ENCODE measurements at places on chromosomes 6 and 20.

- no peak for DNase-seq
Observed at GRCh38 chr6:1758076-1758679, 148.5 kb downstream of the FOXC1 start.

DNA sequence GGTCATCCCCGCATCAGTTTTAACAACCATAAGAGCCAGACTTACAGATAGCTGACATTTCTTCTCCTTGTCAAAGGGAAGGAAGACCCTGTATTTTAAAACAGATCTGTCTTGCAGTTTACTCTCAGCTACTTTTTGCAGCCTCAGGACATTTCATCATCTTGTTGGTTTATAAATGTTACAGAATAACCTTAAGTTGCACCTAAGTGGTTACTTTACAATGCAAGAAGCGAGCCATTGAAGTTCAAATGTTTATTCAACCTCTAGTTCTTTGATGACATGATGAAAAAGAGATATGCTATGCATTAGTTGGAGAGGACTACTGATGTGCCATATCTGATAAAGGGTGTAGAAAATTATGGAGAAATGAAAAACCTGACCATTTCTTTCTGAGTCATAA, 187.9 kb upstream of the COL21A1 start:
- DNase-seq = no peak

GRCh38 chr20:3093861-3094361, 9.4 kb upstream of the AVP start:
- no peak for DNase-seq

DNA sequence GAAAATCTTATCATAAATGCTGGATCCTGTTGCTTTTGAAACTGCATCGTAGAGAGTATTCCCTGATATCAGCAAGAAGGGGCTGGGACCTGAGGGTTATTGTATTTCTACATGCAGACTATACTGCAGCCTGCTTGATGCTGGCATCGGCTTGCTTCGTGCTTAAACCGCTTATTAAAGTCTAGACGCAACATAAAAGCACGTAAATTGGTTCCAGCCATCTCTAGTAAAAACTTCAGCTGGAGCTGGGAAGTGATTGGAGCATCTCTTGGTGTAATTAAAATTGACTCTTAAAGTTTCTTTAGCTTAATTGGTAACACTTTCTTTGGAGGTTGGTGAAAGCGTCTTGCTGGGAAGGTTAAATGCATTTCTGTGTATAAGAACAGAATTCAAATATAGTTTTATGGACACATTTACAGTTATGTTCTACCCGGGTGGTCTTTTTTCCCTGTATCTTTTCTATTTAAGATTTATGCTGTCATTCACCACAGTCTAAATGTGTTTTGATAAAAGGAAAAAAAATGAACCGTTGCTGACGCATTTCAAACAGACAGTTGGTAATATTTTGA, 139.0 kb upstream of the JAG1 start:
- no peak for DNase-seq

GRCh38 chr6:13472099-13472498, 15.3 kb downstream of the GFOD1 start:
- DNase-seq = no peak

GRCh38 chr6:136947037-136947436, 24.9 kb downstream of the SLC35D3 start:
- DNase-seq = no peak

GRCh38 chr6:17872908-17873307, 114.5 kb downstream of the KIF13A start:
- DNase-seq = no peak

GRCh38 chr6:12286373-12287110, 3.6 kb upstream of the EDN1 start:
- DNase-seq = no peak

GRCh38 chr6:107323133-107323785, 136.1 kb downstream of the PDSS2 start:
- no peak for DNase-seq

GRCh38 chr6:21953831-21954801, 342.7 kb downstream of the PRL start:
- DNase-seq = no peak

DNA sequence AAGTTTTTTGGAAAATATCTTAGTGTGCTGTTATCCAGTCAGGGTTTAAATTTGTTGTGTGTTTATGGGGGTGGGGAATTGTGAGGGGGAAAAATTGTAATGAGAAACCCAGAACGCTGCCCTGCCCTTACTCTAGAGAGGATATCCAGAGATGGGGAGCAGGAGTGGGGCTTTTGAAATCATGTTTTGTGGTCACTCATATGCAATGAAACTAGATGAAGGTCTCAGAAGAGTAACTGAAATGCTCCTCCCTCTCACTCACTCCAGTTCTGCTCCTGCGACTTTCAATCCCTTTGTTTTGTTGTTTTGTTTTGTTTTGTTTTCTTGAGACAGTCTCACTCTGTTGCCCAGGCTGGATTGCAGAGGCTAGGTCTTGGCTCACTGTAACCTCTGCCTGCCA, 100.0 kb downstream of the CRYBG1 start:
- no peak for DNase-seq

- DNase-seq = no peak
Observed at GRCh38 chr20:5390720-5391119, 74.0 kb upstream of the PROKR2 start.

DNA sequence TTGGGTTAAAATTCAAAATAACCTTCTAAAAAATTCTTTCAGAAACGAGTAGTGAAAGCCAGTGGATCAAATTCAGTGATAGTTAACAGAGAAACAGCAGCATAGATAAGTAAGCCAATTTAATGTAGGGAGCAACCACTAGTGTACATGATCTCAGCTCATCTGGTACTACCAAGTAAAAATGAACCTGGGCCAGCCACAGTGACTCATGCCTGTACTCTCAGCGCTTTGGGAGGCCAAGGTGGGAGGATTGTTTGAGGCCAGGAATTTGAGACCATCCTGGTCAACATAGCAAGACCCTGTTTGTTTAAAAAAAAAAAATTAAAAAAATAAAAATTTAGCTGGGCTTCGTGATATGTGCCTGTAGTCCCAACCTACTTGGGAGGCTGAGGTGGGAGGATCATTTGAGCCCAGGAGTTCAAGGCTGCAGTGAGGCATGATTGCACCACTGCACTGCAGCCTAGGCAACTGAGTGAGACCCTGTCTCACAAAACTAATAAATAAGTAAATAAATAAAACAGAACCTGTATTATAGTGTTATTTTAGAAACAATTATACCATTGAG, 32.4 kb downstream of the CBFA2T2 start:
- DNase-seq = no peak

- no peak for DNase-seq
Observed at GRCh38 chr6:679282-679681, 13.7 kb downstream of the EXOC2 start.

- DNase-seq = no peak
Observed at GRCh38 chr20:3606021-3606420, 57.2 kb downstream of the GFRA4 start.

DNA sequence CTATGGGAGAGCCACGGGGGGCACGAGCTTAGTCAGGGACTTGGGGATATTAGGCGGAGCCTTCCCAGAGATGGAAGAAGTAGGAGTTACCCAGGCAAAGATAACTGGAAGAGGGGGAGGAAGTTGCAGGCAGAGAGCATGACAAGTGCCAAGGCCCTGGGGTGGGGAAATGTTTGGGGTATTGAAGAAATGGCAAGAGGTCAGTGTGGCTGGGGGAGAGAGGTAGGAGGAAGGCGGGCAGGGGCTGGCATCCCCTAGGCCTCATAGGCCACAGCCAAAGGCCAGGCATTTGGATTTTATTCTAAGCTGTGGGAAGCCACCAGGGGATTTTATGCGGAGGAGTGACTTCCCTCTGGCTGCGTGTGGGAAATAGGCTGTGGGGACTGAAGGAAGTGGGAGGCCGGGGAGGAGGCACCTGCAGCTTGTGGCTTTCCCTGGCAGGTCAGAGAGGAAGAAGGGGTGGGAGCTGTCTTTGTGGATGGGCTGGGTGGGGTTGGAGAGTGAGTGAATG, 22.7 kb downstream of the SNAI1 start:
- DNase-seq = no peak

DNA sequence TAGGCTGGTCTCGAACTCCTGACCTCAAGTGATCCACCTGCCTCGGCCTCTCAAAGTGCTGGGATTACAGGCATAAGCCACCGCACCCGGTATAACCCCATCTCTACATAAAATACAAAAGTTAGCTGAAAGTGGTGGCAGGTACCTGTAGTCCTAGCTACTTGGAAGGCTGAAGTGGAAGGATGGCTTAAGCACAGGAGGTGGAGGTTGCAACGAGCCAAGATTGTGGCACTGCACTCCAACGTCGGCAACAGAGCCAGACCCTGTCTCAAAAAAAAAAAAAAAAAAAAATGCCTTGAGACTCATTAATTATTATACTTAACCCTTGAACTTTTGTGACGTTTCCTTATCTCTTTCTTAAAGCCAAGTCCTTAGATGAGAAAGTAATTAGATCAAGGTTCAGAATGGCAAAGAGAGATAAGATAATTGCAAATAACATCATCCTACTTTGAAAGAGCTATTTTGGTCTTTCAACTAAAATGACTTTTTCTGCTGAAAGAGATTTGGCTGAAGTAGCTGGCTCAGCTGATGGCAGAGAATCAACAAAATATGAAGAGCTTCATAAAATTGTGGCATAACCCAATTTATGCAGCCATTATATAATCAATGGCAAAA, 4.7 kb upstream of the SHLD1 start:
- no peak for DNase-seq

DNA sequence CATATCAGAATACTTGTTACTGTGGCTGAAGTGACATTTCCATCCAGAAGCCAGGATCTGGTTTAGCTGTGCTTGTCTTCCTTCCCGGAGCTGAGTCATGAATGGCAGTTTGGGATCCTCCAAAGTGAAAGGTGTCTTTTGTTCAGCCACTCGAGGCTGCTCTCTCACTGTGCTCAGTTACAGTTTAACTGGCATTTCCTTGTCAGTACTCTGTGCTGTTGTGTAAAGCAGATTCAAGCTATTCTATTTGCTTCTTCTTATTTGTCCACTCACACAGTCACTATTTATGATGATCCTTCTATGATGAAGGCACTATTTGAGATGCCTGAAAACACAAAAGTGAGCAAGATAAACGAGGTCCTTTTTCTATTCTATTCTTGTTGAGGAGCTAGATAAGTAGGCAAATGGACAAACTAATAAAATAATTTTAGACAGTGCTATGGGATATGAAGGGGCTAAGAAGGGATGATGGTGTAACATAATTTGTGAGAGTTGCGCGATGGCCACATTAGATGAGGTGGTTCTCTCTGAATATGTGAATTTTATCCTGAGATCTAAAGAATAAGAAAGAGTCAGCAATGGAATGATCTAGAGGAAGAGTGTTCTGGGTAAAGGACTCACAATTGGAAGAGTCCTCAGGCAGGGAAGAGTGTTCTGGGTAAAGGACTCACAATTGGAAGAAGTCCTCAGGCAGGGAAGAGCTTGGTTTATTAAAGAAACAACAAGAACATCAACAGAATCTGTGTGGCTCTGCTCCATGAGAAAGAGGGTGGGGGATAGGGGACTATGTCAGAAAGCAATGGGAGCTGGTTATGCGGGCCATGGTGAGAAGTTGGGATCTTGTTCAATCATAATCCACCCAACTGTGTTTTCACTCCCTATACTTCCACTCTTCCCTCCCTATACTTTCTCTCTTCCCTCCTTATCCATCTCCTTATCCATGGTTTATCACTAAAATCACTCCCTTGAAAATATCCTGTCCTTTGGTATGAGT, 40.1 kb downstream of the CYP24A1 start:
- no peak for DNase-seq
